ENCODE measurements at places on chromosomes 5 and 9.

DNA sequence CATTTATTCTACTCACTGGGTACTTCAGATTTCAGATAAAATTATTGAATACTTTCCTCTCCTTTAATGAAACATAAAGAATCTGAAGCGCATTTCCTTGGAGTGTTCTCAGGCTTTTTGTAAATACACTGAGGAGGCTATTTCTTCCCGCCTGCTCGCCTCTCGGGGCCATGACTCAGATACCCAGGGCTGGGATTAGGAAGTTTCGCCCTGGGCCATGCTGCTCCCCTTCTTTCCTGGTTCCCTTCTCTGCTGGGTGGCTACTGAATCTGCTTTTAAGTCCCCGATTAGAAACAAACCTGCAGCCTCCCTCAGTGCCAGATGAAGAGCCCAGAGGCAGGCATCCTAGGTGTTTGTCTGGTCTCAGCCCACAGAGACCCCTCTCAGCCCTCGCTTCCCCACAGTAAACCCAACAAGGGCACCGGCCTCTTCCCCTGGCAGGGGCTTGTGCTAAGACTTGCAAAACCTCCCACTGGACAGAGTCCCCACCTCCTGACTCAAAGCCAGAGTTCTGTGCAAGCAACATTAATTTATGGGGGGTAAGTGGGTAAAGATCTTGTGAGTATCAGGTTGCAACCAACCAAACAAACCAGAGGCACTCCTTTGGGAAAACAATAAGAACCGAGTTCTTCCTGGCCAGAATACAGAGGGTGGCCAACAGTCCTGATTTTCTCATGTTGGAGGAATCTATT lies 30.7 kb upstream of the IRX1 start:
- no peak for DNase-seq

DNA sequence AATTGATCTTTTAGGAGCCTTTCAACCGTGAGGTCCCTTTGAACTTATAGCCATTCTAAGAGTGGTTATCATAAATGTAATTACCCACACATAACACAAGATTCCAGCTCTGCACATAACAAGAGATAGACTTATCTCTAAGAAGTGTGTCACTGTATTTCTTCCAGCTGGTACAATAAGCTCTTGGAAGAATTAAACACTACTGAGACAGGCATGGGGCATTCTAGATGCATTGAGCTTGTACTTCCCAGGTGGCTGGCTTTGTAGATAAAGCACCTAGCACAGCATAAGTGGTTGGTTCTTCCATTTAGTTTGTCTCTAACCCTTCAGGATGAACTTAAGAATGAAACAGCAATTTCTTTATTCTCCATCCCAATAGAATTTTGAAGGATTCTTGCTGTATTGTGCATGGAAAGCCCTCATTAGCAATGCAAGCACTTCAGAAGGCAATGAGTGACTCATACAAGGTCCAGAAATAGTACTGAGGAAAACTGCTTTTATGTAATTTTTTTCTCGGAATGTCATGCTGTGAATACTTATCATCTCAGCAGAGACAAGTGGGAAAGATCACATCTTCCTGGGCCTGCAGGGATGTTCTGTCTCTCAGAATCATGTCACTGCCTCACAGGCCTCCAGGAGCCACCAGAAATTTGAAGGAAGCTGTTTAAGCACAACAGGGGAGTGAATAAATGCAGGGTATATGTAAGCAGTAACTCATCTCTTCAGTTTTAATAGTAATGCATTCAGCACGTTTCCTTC lies 91.1 kb upstream of the CD180 start:
- no peak for DNase-seq

DNA sequence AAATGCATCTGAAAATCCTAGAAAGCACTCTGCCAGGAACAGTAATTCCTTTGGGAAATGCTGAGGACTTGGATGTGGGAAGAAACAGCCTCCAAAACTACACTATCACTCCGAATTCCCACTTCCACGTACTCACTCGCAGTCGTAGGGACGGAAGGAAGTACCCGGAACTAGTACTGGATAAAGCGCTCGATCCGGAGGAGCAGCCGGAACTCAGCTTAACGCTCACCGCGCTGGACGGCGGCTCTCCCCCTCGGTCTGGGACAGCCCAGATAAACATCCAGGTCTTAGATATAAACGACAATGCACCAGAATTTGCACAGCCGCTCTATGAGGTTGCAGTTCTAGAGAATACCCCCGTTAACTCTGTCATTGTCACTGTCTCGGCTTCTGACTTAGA lies 786 bp downstream of the PCDHB3 start:
- no peak for DNase-seq

DNA sequence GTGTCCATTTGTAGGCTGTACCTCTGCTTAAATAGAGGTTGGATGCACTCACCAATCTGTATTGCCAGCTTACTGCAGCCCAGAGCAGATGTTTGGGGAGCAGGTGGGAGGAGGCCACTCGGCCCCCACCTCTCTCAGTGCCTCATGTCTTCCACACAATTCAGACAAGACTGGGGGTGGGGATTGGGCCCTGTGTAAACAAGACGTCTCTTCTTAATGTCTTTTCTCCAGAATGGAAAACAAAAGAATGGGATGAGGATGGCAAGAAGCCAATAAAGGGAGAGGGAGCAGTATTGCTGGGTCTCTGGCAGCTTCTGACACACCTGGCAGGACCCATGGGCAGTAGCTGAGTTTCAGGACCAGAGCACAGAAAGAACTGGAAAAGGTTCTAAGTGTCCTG lies 64.9 kb downstream of the SIL1 start:
- no peak for DNase-seq

DNA sequence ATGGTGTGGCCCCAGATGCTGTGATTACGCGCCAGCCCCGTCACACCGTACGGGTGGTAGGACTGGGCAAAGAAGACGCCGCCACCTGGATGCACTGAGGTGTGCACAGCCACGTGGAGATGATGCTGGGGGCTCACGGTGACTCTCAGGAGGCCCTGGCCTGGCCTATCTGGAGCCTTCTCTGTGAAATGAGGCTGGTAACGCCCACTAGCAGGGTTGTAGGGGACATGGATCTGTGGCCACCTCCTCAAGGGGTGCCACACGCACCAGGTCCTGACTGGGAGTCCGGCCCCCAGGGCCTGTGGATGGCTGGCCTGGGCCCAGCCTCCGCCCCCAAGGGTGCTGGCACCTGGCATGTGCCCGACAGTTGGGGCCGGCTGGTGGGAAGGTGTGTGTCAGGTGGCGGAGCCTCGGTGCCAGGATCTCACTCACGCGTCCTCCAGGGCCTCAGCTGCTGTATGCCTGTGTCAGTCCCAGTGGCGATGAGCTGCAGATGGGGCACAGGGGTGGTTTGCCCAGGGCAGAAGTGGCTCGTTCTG lies 32.4 kb downstream of the NEK6 start:
- peak; percentile 85 for DNase-seq

DNA sequence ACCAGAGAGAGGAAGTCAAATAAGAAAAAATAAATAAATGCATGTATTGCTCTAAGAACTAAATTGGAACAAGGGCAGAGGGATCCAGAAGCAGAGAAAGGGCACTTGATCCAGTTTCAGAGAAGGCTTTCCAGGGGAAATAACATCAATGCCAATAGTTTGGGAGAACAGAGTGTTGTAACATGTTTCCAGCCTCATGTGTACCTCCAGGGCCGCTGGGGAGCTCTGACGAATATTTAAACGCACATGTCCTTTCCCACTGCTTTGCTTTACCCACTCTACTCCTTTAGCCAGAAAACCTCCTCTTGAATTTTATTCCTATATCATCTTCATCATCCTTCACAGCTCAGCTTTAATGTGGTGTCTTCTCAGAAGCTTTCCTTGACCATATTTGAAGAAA lies 233.7 kb downstream of the ENC1 start:
- DNase-seq: no peak

- DNase-seq: no peak
Measured at GRCh38 chr9:113803811-113804589, 72.1 kb upstream of the ZNF618 start.

DNA sequence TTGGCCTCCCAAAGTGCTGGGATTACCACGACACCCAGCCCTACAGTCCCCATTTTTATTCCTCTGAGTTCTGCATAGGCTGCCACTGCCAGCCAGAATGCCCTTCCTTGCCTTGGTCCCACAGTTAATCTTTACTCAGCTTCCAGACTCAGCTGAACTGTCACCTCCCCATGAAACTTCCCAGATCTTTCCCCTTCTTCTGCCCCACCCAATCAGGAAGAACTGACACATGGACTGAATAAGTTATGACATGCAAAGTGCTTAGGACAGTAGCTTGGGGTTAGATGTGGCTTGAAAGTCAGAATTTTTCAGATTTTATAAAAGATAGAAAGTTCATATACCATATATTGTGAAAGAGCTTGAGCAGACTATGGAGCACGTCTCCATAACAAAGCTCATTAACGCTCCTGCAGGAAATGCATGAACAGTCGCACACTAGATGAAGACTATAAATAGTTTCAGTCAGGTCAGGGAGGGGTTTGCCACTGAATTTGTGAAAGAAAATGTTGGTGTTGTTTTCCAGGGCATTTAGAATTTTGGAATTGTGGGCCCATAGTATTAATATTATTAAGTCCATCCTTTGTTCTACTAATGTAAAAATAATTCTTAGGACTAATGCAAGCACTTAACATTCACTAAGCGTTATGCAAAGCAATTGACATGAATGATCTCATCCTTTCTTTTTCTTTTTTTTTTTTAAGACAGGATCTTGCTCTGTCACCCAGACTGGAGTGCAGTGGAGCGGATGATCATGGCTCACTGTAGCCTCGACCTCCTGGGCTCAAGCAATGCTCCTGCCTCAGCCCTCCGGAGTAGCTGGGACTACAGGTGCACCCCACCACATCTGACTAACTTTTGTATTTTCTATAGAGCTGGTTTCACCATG lies 36.1 kb upstream of the DENND1A start:
- DNase-seq: no peak

- DNase-seq: no peak
Measured at GRCh38 chr5:30930736-30931135, 262.8 kb upstream of the CDH6 start.

DNA sequence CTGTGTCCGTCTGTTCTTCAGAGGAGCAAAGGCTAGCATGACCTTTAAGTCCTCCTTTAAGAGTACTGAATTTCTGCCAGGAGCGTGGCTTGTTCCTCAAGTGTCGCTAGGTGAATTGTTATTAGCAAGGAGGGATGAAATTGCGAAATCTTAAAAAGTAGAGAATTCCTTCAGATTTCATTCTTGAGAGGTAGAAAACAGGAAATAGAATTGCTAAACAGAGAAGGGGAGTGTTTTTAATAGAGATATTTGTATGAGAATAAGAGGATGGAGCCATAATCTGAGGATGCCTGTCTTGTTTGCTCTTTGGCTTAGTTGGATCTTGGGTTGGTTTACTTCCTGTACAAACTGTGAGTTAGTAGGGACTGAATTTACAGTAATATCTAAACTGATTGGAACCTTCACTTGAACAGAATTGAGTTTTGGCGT lies 39.2 kb downstream of the EXOSC2 start:
- peak; percentile 22 for DNase-seq

DNA sequence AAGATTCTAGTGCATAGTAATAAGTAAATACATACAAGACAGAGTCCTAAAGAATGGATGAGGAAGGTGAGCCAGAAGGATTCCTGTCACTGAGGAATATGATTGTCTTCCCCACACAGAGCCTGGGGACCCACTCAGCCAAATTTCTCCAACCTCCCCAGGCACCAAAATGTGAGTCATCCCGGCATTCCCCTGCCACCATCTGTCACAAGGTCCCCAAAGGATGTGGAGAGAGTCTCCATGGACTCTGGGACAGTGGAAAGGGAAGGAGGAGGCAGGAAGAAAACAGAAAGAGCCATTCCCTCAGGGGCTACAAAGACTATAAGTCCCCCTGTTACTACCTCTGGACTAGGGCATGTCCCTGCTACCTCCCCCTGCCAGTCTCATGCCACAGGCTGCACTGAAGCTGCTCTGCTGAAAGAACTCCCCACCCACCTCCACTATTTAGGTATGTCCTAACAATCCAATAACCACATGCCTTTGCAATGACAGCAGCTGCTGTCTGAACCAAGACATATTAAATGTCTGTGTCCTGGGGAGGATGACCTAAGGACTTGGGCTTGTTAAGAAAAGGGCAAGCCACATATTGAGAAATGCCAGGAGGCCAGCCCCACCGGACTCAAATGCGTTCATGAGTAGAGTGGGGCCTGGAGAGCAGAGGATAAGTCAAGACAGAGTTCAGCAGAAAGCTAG lies 10.7 kb upstream of the OR5C1 start:
- no peak for DNase-seq

- no peak for DNase-seq
Measured at GRCh38 chr5:16673241-16674201, 56.7 kb upstream of the RETREG1 start.

DNA sequence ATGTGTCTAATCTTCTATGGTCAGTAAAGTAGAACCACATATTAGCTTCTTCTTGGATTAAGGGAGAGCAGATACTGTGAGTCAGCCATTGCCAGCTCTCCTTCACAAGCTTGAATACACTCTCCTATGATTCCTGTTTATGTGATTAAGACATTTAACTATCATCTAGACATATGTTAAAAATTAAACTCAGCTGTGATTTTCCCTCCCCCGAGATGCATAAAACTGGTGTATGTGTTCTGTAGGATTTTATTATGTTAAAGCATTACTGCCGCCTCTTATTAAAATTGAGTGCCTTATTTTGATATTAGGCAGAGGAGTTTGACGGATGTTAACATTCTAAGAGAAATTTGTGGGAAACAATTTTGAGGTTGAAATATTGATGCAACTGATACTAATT lies 114.6 kb downstream of the ACTBL2 start:
- no peak for DNase-seq

- DNase-seq: no peak
Measured at GRCh38 chr5:43771611-43772031, 168.6 kb downstream of the NNT start.

- DNase-seq: no peak
Measured at GRCh38 chr5:61461926-61462325, 129.9 kb downstream of the ZSWIM6 start.

GRCh38 chr5:39515881-39516280 lies 91.1 kb upstream of the DAB2 start:
- DNase-seq: no peak

DNA sequence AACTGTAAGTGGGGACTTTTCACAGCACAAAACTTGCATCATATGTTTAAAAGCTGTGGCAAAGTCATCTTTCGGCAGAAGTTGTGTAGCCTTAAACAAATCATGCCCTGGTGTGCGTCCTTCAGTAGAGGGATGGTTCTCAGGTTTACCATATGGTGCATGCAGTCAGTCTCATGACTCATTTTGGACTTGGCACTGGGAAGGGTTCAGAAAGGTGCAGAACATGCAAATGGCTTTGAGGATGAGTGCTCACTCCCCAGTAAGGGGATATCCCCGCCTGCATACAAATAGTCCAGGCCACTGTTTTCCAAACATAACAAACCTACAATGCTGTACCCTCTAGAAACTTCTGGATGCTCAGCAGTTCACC lies 260.3 kb downstream of the NDUFS4 start:
- DNase-seq: no peak

DNA sequence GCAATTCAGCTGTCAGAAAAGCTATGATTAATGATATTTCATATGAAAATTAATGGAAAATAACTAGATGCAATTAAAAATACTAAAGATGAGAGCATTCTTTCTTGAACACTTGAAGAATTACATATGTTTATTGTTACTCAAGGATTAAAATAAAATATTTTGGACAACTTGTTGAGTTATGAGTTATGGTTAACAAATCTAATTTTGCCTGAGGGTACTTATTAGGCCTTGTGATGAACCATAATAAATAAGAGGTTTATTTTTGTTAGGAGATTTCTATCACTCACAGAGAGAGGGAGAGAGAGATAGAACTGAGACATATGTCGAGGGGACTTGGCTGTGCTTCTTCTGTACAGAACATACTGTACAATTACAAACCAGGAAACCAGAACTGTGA lies 183.7 kb downstream of the ISL1 start:
- no peak for DNase-seq
